ENCODE measurements at places on chromosomes 2 and 18. TPM values are rescaled to one million over a fixed set of nuclear protein-coding genes. Genes with fewer than 3 reads are reported as not detected.

DNA sequence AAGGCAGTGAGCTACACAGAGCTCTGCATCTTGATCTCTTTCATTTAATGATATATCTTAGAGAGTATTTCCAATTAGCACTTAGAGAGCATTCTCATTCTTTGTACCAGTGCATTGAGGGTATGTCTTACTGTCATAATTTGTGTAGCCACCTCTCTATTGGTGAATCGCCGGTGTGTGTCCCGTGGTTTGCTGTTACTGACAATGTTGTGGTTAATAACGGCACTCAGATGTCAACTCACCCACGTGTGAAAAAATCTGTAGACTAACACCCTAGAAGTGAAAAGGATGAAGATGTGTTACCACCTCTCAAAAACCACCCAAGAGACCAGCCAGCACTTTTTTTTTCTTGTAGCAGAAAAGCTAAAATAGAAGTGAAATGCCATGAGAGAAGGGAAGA lies 37.1 kb downstream of the TEX51 start:
- no peak for DNase-seq

- no peak for DNase-seq
These were observed 116.6 kb downstream of the ACTR3 start for GRCh38 chr2:114006460-114006859.

GRCh38 chr2:24083567-24084385 lies 858 bp downstream of the TP53I3 start:
- DNase-seq = no peak

DNA sequence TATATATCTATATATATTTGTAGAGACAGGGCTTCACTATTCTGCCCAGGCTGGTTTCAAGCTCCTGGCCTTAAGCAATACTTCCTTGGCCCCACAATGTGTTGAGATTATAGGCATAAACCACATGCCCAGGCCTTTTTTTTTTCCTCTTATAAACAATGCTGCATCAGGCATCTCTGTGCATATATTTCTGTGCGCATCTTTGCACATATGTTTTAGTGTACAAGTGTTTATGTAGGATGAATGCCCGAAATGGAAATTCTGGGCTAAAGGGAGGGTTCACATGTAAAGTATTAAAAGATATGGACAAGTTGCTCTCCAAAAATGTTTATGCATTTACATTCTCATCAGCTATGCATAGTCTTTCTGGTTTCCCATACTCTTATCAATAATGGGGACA lies 183.2 kb upstream of the SPRED2 start:
- DNase-seq = no peak

LIMS1 gene
- total RNA-seq = 18.1 TPM

GAREM2 gene
- total RNA-seq = 7.0 TPM

GRCh38 chr2:109722026-109722425 lies 72.1 kb upstream of the RGPD5 start:
- DNase-seq = no peak

DNA sequence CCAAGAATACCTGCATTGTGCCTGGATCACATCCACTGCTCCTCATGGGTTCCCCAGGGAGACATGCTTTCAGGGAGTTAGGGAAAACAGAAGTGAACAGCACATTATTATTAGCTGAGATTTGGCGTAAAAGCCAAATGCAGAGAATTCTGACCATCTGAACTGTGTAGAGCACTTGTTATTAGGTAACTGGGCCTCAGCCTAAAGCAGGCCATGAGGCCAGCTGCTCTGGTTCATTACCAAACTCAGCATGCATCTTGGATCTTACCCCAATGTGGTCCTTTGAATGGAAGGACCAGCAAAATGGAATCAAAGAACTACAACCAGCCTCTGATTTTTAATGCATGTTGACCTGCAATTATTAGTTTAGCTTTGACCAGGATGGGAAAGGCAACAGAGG lies 322.3 kb downstream of the KCNS3 start:
- DNase-seq = no peak

DNA sequence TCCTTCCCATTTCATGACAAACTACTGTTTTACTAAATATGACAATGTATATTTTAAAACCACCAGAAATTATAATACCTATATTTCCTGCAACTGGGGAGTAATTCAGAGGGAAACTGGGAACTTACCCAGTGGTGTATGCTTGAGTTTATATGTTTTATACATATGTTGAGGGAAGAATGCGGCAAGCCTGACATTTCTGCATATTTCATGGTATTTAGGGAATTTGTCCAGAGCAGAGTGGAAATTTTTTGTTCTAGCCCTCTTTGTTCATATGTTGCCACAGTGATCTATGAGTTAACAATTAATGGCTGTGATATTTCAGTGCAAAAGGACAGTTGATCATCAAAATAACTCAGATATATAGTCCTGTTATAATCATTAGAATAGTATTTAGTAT lies 230.8 kb upstream of the VWC2L start:
- no peak for DNase-seq

DNA sequence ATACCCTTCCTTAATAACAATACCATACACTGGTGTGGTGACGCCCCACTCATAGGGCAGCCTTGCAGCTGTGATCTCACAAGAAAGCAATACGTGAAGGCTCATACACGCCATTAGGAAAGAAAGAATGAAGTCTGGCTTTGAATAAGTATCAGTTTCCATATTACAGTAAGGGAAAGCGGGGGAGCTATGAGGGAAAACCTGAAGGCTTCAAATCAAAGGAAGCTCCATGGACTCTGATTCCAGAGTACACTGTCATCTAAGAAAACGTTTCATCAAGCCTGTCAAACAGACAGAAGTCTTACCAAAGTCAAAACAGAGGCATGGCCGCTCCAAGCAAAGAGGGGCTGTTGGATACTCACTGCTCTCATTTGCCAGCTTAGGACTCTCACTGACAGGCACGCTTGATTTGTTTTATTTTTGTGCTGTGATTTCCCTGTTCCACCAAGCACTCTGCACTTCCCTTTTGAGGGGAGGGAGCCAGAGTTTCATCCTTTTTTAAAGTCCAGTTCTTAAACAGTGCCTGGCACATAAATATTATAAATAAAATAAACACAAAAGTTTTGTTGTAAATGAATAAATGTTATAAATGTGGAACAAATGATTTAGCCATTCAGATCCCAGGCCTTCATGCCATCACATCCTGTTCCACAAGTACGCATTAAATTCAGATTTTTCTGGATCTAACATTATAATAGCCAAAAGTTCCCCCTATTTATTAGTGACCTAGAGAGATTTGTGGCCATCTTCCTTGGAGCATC lies 221.2 kb downstream of the PIEZO2 start:
- no peak for DNase-seq

DNA sequence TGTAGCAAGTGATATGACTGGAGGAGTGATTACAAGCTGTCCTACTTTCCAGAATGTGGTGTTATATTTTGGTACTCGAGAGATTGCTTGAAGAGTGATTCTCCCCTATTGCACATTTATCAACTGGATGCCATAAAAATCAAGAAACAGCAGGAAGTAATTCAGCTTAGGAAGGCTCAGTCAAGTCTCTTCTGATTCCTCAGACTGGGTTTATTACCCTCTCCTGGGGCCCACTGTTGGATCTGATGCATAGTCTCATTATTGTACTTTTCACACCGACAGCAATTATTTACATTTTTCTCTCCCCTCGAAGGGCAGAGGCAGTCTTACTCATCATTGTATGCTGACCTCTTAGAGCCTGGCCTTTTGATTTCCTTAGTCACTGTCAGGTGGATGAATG lies 9.3 kb downstream of the NOSTRIN start:
- no peak for DNase-seq

DNA sequence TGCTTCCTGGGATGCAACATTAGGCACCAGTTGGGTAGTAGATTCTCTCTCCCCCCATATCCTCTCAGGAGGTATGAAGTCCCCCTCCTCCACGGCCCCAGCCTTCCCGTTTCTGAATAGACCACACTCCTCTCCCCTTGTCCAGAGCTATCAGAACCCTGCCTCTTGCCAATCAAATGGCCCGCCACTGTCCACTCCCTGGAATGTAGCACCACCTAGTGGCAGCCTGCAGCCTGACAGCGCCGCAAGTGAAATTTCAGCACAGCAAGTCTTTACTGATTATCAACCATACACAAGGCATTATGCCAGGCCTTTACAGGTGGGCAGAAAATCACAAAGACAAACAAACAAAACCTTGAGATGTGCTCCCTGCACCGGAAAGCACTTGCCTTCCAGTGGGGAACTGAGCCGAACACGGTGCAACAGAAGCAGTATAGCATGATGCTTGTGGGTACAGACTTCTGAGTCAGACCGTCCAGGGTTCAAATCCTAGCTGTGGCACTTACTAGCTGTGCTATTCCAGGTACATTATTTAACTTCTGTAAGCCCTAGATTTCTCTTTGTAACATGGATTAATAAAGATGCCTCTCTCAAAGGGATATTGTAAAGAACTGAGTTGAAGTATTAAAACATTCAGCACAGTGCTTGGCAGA lies 174.0 kb downstream of the SMAD2 start:
- no peak for DNase-seq

TMEM247 gene
- not detected for total RNA-seq

KCNG3 gene
- 0.16 TPM for total RNA-seq

INHA gene
- total RNA-seq = not detected

GRCh38 chr18:64148988-64149387 lies at the start of gene LINC00305:
LINC00305 (minus strand) TSS chr18:64149088.
- no peak for DNase-seq

UGT1A6 gene
- total RNA-seq = not detected

- DNase-seq = no peak
These were observed 112.2 kb downstream of the TRIB2 start for GRCh38 chr2:12828980-12829379.

GRCh38 chr2:206260188-206261012 lies 14.1 kb upstream of the ZDBF2 start:
- no peak for DNase-seq

- DNase-seq = no peak
These were observed 41.2 kb downstream of the AGFG1 start for GRCh38 chr2:227513113-227513512.

GRCh38 chr2:172991031-172991430 lies 84.6 kb upstream of the MAP3K20 start:
- DNase-seq = no peak

CDK5R2 gene
- 6.2 TPM for total RNA-seq

- no peak for DNase-seq
These were observed 233.7 kb upstream of the SPOPL start for GRCh38 chr2:138267902-138268254.

- no peak for DNase-seq
These were observed 12.9 kb upstream of the DPP4 start for GRCh38 chr2:162086904-162087303.

DNA sequence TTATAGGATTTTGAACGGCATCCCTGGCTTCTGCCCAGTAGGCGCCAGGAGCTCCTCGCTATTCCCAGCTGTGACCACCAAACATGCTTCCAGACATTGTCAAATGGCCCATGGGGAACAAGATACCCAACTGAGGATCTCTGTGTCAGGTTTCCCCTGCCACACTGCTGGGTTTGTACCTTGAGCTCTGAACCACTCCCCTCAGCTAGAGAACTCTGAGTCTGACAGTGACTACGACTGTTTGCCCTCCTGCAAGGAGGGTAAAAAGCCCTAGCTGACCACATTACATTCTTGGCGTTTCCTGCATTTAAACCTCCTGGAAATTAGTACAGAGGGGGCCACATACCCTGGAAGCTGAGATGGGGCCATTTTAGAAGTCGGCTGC lies 12.4 kb downstream of the LRRFIP1 start:
- no peak for DNase-seq

- no peak for DNase-seq
These were observed 4.9 kb upstream of the IL1B start for GRCh38 chr2:112841295-112842044.

SERPINB4 gene
- total RNA-seq = not detected

DNA sequence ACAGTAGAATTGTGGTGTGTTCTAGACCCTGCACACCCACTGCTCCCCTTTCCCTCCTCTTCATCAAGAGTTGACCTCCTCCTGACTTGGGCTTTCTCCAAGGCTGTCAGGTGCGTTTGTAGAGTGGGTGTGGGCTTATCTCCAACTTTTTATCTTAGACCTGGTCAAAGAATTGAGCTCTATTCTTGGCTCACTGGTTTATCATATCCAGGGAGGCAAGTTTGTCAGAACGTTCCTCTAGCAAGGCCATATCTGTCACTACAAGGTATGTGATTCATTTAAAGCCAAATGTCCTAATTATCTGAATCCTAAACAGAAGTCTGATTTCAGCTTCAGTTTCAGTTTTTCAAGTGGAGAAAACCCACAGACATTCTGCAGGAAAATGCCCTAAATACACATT lies 117.1 kb upstream of the MGAT5 start:
- no peak for DNase-seq

- DNase-seq = no peak
These were observed 541.5 kb downstream of the LRP1B start for GRCh38 chr2:141589314-141589713.

QPCT gene
- 5.9 TPM for total RNA-seq

LRRTM4 gene
- total RNA-seq = 106 TPM

TTN gene
- total RNA-seq = 3.7 TPM

GRCh38 chr2:220432645-220433044 lies 805.2 kb downstream of the SLC4A3 start:
- DNase-seq = no peak

AOX1 gene
- total RNA-seq = 0.94 TPM

- no peak for DNase-seq
These were observed 232.4 kb downstream of the CD226 start for GRCh38 chr18:69715191-69715795.

GRCh38 chr2:168138374-168138773 lies 109.0 kb downstream of the STK39 start:
- DNase-seq = no peak

DNA sequence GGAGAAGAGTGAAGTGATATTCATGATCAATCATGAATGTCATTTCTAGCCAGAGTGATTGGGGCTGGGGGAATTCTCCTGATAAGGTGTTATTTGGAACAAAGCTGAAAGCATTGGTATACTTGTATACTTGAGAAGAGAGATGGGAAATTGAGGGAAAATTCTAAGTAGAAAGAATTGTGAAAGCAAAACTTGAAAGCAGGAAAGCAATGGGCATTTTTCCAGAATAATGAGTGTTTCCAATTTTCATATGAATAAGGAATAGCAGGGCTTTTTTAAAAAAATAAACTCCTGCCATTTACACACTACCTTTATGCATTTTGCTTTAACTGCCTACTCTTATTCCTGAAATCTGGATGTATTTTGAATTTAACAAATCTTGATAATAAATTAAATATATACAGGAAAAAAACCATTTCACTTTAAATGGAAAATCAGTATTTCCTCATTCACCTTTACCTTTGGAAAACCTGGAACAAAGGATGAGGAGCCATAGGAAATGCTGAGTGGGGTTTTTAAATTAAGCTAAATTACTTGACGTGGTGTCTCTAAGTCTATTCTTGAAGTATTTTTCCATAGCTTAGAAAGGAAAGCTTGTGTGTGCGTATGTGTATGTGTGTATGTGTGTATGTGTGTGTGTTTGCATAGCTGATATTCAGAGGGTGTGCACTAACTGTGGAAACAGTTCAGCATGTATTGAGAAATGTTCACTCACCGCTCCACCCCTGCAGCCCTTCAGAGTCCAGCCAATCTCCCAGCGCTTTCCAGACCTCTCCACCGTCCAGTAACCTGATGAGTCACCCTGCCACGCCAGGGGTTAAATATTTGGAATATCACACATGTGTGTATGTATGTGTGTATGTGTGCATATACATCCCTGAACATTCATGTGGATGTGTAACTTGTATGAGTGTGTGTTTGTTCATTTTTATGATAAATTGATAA lies 427.3 kb downstream of the THSD7B start:
- DNase-seq = no peak

Measured in occipital lobe (tissue), 3 donors.